ENCODE measurements at places on chromosomes 6 and 20.
A peak's percentile ranks its signal among the peaks of the same experiment; 100 is the strongest.

DNA sequence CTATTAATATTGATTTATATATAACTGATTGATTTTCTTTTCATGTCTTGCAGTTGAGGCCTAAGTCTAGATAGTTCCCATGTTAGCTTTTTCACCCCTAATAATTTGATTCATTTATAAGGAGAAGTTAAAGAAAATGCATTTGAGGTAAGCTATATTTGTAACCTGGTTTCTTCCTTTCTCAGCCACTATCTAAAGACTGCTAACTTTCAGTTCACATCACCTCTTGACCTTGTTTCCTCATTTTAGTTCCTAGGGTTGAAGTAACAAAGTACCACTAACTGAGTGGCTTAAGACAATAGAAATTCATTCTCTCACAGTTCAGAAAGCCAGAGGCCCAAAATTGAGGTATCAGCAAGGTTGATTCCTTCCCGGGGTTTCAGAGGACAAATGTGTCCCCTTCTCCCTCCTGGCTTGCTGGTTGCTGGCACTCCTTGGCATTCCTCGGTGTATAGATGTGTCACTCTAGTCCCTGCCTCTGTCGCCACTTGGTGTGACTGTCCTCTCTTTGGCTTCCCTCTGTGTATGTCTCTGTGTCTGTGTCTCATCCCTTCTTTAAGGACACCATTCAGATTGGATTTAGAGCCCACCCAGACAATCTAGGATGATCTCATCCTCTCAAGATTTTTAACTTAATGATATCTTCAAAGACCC lies 55.9 kb upstream of the C20orf144 start:
- no peak for DNase-seq

DNA sequence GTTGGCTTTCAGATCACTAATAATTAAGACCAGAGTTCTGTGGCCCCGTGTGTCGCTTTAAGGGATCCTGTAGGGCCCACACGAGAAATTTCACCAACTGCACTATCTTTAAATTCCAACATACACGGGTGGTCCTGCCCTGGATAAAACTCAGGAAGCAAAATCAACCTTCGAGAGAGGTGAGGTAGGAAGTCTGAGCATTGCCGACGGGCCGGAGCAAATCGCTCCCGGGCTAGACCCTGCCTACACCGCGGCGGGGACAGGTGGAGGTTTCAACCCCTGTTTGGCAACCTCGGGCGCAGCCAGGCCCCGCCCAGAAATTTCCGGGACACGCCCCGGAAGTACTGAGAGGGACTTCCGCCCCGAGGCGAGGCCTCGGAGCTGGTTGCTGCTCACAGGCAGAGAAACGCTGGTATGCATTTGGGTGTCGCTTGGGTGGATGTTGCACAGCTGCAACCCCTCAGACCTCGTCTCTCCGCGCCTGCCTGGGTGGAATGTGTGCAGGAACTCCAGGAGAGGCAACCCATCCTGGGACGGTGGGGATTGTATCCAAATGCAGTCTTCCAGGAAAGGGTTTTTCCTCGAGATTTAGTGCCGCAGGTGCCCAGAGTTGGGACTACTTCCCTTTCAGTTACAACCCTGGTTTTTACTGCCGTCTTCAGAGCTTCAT lies 19.9 kb downstream of the ZKSCAN8 start:
- peak; percentile 65 for DNase-seq

- DNase-seq = no peak
Observed at GRCh38 chr6:137981758-137982157, 114.7 kb downstream of the TNFAIP3 start.

GRCh38 chr6:79656134-79656533 lies 25.0 kb downstream of the SH3BGRL2 start:
- DNase-seq = peak; percentile 56

GRCh38 chr20:42276718-42277602 lies 658.8 kb upstream of the CHD6 start:
- DNase-seq = no peak

DNA sequence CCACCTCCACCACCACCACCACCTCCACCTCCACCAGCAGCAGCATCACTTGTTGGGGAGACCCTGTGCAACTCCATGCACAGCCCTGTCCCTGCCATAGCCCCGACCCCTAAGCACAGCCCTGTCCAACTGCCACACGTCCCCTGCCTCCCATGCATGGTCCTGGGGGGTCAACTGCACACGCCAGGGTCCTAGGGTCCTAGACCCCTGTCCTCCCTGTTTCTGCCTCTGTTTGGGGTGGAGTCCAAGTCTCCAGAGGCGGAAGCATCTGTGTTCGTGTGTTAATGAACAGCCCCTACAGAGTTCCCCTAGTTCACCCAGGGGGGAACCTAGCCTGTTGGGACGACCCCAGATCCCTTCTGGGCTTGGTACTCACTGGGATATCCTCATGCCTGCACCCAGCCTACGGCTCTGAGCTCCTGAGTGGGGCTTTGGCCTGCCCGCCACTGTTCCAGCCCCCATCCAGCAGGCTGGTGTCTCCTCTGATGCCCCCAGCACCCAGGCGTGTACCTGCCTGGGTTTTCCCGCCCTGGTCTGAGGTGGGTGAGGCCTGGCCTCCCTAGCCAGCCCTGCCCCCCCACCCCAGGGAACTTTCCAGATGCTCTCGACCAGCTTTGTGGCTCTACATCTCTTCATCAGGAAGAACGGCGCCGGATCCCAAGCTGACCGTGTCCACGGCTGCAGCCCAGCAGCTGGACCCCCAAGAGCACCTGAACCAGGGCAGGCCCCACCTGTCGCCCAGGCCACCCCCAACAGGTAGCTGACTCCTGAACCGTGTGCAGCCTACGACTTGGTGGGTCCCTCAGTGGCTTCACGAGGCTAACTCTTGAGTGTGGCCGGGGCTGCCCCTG lies 2.5 kb upstream of the TNFRSF6B start:
- no peak for DNase-seq

Measured in RWPE1 (cell line).